Stimulated activated CD8-positive, alpha-beta memory T cell treated with anti-CD3 and anti-CD28 coated beads, Interleukin-2, amount 100 ng/mL, for 1 hour (primary cell): ENCODE measurements at places on chromosomes 16 and 17.

DNA sequence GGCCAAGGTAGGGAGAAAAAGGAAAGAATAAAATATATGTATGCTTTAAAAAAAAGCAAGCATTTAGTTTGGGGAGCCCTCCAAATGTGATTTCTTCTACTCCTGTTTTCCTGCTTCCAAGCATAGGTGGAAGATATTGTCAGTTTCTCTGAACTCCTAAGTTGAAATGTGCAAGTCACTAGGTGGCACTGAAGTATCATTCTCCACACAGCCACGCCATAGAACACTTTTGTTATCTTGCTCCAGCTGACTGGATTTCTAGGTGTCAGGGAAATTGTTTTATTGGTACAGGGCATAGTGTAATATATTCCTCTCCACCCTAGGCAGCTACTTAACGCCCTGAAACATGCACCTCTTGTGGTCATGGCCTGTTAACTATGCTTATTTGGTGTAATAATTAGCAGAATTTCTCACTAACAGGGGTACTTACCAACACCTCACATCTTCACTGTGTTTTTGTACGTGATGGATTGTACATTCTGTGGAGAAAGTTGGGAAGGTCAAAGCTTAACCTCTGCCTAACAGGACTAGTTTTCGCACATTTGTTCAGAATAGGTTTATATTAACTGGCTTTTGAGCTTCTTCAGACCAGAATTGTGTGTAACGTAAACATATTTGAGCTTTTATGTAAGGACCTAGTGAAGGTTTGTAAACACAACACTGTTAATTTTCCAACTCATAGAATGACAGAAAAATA is 69.3 kb downstream of the FTO start:
- DNase-seq, result no peak

DNA sequence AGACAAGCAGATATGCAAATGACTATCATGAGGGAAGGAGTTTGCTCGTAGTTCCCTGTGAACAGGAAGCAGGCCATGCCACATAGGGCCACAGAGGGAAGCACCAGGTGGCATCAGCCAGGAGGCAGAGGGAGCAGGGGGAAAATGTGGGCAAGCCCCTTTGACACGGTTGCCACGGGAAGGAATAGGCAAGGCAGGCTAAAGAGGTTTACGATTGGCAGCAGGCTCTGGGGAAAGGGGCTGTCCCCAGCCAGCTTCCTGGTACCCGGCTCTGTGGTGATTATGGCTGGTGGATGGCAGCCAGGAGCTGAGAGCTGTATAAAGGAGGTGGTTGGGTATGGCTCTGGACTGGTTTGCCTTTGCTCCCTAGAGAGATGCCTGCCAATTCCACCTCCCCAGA is 848 bp downstream of the CES3 start:
- no peak for DNase-seq

DNA sequence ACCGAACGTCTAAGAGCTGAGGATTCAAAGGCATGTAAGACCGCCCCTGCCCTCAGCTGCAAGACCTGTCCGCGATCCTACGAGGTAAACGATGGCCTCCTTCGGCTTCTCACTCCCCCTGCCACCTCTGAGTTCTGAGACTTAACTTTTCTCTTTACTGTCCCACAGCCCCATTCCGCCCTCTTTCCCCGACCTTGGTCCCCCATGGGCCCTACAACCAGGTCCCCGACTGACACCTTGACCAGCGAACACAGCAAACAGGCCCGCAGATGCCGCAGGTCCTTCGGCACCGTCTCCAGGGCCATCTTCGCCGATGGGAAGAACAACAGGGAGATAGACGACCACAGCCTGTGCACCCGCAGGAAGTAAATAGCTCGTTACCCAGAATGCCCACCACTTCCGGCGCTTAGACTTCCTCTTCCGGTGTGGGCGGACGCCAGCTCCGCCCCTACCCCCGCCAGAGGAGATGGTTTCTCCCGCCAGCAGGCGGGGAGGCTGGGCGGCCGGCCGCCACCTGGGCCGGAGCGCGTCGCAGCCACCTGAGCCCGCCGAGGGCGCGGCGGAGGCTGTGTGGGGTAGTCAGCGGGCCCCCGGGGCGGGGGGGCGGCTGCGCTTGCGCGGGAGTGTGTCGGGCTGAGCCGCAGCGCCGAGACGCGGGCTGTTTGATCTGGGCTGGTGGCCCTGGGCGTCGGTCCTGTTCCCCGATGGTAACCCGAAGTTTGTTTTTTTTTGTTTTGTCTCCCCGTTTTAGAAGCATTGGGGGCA is at the start of gene SUPT4H1:
TSS of gene SUPT4H1 (minus strand) at position 371 of the 765 bp plus-strand sequence. CDS start at position 305, 66 bp downstream.
- peak; percentile 82 for DNase-seq

DNA sequence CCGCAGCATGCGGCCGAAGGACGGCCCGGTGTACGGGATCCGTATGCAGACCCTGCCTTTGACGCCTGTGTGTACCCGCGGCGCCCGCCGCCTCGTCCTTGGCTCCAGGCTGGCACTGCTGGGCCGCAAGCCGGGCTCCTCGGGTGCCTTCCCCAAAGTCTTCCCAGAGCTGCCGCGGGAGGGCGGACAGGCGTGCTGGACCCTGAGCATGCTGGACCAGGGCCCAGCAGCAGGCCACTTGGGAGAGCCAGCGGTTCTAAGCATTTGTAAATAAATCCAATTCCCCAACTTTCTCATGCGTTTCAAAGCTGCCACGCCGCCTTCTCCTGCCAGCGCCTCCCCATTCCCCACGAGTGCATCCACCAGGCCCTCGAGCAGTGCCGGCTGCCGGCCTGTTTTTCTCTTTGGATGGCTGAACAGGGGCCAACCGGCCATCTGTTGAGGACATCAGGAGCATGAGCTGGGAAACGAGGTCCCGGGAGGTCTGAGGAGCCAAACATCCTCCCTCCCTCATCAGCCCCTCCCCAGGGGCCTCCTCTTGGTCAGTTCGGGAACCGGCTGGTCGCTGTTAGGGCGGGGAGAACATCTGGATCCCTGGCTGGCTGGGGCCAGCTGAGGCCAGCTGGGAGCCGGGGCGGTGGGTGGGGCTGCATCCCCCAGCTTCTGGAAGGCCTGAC is 20.5 kb upstream of the PABPN1L start:
- DNase-seq, result no peak

DNA sequence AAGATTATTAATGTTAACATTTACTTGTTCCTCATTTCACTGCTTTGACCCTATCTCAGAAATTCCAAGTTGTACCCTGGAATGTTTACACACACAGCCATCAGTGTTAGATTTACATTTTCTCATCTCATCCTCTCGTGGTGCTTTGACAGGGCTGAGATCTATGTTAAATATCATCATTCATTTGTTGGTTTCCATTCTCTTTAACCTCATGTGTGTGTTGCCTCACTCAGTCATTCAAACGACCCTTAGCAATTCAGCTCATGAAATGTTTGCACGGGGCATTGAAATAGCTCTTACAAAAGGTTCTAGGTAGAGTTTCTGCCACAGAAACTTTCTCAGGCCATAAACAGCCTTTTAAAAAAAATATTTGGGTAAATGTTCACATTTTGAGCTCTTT is 369.6 kb upstream of the MAF start:
- DNase-seq, result no peak

GRCh38 chr16:27322858-27323780 is 9.3 kb downstream of the IL4R start:
- no peak for DNase-seq

DNA sequence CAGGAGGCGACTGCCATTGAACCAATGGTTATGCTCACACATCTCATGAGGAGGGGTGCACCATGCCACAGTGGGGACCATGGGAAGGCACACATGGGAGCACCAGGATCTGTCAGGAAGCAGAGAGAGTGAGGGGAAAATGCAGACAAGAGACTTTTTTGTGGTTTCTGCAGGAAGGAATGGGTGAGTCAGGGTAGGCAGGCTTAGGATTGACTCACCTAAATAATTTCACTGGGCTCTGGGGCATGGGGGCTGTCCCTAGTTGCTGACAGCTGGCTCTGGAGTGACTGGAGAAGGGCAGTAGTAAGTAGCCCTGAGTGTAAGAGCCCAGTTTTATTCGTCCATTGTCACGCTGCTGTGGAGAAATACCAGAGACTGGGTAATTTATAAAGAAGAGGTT is 202.4 kb downstream of the AXIN2 start:
- no peak for DNase-seq

GRCh38 chr16:86961171-86961601 is 356.0 kb downstream of the C16orf95 start:
- DNase-seq, result no peak

GRCh38 chr16:12728469-12728868 is 75.2 kb downstream of the CPPED1 start:
- no peak for DNase-seq

- no peak for DNase-seq
Measured at GRCh38 chr16:75065521-75066149, 50.9 kb downstream of the LDHD start.

DNA sequence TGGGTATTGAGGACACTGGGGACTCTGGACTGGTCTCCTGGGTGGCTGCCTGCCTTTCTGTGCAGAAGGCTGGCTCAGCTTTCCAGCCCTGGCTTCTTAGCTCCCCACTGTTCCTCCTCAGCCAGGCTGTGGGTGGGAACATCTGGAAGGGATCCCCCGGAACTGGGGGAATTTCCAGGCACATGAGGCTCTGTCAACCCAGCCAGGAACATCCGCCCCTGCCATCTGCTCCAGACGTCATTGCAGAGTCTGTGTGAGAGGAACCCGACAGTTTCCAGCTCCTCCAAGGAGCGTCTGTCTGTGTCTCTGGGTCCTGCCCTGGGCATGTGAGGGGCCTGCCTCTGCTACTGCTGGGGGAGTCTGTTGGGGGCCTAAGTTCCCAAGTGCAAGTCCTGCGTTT is 36.2 kb upstream of the CRHR1 start:
- DNase-seq, result no peak

- no peak for DNase-seq
Measured at GRCh38 chr16:74298104-74298503, 1.5 kb downstream of the PSMD7 start.

DNA sequence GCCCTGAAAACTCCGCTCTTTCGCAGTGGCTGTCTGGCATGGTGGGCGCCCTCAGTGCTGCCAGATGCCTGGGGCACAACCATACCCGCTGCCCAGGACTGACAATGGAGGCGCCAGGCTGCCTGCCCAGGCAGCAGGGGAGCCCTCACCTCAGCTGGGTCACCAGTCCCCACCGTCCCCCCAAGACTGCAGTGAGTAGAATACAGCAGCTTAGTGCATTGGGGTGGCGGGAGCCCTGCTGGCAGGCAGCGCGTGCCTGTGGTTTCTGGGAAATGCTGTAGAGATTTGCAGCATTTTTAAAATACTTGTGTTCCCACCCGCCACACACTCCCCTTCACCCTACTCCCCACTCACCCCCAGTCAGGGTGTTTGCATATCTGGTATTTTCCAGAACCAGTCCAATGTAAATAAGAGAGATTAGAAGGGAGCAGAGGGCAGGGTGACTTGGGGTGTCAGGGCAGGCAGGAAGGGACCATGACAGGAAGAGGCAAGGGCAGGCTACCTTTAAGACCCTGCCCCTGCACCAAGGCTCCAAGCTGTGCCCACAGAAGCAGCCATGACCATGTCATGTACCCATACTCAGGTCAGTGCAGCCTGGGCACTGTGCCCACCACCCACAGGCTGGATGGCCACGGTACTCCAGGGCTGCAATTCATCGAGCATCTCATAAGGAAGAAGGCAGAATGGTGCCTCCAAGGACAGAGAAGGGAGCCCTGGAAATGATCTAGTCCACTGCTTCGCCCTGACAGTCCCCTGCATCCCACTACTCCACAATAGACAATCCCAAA is 21.5 kb downstream of the MYO18A start:
- no peak for DNase-seq

GRCh38 chr17:33464669-33465280 is 171.7 kb upstream of the ASIC2 start:
- no peak for DNase-seq
